ENCODE measurements at places on chromosomes 2 and 18. TPM values are rescaled to one million over a fixed set of nuclear protein-coding genes. Genes with fewer than 3 reads are reported as not detected.

GRCh38 chr2:15031745-15032240, 399.3 kb downstream of the LRATD1 start:
- no peak for DNase-seq

GRCh38 chr18:55738483-55739114, 150.6 kb upstream of the TCF4 start:
- no peak for DNase-seq

Gene DYSF
- total RNA-seq: 54.1 TPM

Gene HOXD12
- not detected for total RNA-seq

Data from mesenteric fat pad (tissue), 1 donor.